CD4-positive, alpha-beta T cell treated with Interleukin-12 subunit alpha and Interleukin-12 subunit beta, for 1 hour (primary cell): ENCODE measurements at places on chromosomes 16 and 17.

DNA sequence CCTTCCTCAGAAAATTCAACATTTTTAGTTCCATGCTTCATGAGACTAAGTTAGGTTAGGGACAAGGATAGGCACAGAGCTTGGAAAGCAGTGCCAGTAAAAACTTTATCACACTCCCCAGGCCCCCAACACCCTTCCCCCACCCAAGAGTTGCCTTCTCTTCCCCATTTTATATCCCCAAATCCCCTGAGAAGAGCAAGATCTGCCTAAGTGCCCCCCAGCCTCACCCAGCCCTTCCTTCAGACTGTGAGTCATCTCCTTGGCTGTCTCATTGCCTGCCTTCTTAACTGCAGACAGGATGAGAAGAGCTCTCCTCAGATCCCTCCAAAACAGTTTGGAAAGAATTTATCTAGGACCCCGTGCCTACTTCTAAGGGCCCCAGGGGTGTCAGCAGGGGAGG, 55.8 kb downstream of the NEUROD2 start:
- no peak for DNase-seq

DNA sequence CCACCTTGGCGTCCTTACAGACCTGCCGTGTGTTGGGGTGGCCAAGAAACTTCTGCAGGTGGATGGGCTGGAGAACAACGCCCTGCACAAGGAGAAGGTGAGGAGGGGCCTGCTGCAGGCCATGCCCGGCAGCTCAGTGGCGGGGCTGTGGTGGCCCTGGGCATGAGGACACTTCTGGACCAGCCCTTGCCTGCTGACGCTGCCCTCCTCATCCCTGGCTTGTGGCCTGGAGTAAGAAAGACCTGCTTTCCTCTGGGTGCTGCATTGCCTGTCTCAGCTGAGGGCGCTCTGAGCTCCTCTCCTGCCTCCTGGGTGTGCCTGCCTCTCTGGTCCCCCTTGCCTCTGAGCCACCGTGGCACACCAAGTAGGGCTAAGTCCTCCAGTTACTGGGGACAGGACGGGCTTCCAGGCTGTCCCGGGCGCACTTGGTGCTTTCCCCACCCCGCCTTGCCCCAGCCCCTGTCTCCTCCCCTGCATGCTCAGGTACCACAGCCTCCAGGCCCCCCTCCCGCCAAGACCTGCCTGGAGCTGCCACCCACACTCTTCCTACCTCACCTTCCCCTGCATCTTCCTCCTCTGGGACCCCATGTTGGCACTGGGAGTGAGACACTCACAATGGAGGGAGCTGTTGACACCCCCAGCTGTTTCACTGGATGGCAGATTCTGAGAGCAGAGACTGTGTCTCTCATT, 8.7 kb downstream of the ENDOV start:
- DNase-seq, result no peak

DNA sequence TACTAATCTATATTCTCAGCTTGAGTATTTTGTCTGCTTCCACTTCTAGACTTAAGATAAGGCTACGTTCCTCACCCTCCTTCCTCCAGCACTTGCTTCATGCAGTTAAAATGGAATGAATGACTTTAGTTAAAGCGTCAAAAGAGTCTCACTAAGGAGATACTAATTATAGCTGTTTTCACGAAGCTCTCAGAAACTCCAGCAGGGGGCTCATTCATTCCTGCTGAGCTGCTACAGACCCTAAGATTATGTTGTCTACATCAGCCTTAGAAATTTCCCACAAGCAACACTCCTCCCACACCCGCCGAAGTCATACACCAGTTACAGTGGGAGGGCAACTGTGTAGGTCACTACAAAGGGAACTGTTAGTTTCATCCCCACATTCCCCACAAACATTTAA, 57.0 kb upstream of the KIFC3 start:
- no peak for DNase-seq

- DNase-seq, result no peak
These were observed 4.6 kb downstream of the PYCR1 start for GRCh38 chr17:81932333-81932983.

DNA sequence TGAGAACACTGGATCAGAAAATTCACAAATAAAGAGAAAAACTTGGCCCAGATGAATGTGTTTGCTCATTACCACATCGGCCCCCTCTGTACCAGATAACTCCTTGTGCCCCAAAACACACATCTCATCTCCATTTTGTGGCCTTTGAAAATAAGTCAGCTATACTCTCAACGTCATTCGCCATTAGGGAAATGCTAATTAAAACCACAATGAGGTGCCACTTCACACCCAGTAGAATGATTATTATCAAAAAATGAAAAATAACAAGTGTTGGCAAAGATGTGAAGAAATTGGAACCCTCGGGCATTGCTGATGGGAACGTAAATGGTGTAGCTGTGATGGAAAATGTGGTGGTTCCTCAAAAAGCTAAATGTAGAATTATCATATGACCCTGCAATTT, 34.6 kb upstream of the AKTIP start:
- peak; percentile 22 for DNase-seq

DNA sequence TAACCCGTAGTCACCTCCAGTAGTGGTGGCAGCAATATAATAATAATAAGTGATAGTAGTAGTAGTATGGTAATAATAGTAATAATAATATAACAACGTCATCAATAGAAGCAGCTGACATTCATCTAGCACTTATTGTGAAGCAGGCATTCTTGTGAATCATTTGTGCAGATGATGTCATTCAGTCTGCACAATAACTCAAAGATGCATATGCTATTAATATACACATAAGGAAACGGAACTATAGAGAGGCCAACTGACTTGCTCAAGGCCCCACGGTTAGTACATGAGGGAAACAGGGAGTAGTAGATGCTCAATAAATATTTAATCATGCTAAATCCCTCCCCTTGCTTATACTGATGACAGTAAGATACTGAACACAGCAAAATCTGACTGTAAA, 35.4 kb upstream of the GAN start:
- DNase-seq, result no peak
